ENCODE measurements at places on chromosomes 13 and 19. TPM values are rescaled to one million over a fixed set of nuclear protein-coding genes. Genes with fewer than 3 reads are reported as not detected.

ZNF443 gene
- 2.0 TPM for total RNA-seq

HIPK4 gene
- 0.08 TPM for total RNA-seq

SLC46A3 gene
- 7.4 TPM for total RNA-seq

DNA sequence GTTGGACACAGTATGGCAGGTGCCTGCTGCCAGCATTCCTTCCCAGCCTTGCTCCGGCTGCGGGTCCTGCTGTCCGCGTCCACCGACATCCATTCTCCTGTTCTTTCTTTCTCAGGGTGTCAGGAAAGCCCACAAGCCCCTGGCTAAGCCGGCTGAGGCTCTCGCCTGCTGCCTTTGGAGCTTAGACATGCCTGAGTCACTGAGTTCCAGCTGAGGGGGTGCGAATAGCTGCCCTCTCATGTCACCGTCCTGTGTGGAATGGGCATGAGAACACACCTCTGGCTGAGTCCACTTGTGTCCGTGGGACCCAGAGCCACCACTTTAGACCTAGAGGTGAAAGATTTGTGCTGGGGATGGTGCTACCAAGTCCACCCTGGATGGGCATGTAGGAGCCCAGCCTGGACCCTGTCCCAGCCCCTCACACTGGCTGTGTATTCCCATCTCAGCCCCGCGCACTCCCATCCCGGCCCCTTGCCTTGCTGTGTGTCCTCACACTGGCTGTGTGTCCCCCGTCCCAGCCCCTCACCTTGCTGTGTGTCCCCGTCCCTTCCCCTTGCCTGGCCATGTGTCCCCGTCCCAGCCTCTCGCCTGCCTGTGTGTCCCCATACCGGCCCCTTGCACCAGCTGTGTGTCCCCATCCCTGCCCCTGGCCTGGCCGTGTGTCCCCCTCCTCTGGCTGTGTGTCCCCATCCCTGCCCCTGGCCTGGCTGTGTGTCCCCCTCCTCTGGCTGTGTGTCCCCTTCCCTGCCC, 24.6 kb upstream of the IRS2 start:
- DNase-seq, result no peak

GRCh38 chr19:17001603-17002183, 24.9 kb downstream of the CPAMD8 start:
- peak; percentile 68 for DNase-seq

- DNase-seq, result no peak
Observed at GRCh38 chr19:19232261-19232721, 20.5 kb downstream of the NCAN start.

GRCh38 chr13:75700552-75700951, 64.4 kb downstream of the LMO7 start:
- no peak for DNase-seq
